ENCODE measurements at places on chromosomes 11 and 22.
A peak's percentile ranks its signal among the peaks of the same experiment; 100 is the strongest.

GRCh38 chr11:66625752-66626149 lies 9.3 kb downstream of the RBM14 start:
- DNase-seq, result no peak

GRCh38 chr22:35538801-35539321 lies 1.8 kb upstream of the RASD2 start:
- no peak for DNase-seq

- no peak for DNase-seq
Observed at GRCh38 chr11:64119700-64120099, 46.2 kb downstream of the MACROD1 start.

DNA sequence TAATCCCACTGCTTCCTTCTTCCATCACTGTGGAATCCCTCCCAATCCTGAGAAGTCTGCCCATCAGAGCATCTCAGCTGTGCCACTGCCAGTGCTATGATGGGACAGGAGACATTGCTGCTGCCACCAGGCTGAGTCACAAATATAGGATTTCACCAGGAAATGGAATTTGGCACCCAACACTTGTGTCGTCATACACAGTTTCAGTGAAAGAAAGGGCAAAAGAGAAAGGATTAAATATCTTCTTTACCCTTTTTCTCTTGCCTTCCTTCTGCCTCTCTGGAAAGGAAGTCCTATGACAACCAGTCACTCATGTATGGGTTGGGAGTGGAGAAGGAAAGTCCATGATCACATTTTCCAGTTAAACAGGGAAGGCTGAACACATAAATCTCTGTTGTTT lies 133.4 kb downstream of the SPON1 start:
- no peak for DNase-seq

DNA sequence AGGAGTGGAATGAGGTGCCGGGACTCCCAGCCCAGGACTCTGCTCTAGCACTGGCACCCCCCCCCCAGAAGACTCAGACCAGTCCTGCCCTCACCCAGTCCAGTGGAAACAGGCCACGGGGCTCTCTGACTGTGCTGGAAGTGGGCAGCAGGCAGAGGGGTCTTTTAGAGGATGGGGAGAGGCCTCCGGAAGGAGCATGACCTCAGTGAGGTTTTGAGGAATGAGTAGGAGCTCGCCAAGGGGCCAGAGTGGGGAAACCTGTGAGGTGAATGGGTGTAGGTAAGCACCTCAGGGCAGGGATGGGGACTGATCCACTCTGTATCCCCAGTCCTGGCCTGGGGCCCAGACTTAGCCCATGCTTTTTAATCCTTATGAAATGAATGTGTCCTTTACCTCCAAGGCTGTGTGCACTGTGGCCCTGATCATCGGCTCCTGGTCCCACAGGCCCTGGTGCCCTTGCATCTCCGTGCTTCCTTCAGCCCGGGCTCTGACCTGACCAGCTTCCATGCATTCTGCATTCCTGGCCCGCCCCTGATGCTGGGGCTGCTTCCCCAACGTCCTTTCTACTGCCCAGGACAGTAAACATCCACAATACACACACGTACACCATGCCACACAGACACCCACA lies 24.4 kb upstream of the RFPL3 start:
- no peak for DNase-seq

GRCh38 chr11:109423466-109424190 lies 1.6 kb downstream of the C11orf87 start:
- peak; percentile 8 for DNase-seq

DNA sequence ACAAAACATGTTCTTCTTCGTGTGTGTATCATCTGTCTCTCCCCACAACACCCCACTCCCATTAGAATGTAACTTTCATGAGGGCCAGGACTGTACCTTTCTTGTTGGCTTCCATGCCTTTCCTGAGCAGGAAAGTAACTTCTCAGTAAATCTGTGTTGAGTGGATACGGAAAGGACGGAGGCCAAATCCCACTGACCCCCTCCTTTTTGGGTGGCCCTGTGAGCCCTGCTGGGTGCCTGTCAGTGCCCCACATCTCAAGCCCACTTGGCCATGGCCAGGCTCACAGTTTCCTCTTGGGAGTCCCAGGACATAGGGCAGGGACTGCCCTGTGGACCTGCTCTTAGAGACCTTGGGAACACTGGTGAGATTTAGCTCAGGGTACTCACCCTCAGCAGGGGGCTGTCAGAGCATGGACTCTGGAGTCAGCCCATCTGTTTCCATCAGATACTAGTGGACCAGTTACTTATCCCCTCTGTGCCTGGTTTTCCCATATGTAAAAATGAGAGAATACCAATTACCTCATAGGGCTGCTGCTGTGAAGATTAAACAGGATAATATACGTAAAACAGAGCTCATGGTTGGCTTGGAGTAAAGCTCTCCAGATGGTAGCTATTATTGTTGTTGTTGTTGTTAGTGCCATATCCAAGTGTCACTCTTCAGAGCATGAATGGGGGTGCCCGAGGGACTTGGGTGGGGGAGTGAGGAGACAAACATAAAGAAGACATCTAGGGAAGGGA lies 1.0 kb upstream of the C11orf96 start:
- DNase-seq, result no peak

- DNase-seq, result no peak
Observed at GRCh38 chr11:11420191-11420898, 67.3 kb upstream of the CSNK2A3 start.

GRCh38 chr11:64013141-64013896 lies 22.4 kb upstream of the FLRT1 start:
- no peak for DNase-seq

GRCh38 chr11:46480909-46481308 lies 89.3 kb upstream of the CHRM4 start:
- DNase-seq, result no peak

- no peak for DNase-seq
Observed at GRCh38 chr22:45308391-45308956, 1.3 kb upstream of the FAM118A start.

- no peak for DNase-seq
Observed at GRCh38 chr11:12884751-12885318, 124.3 kb upstream of the RASSF10 start.

GRCh38 chr22:31533374-31533773 lies 37.0 kb downstream of the SFI1 start:
- no peak for DNase-seq

- peak; percentile 81 for DNase-seq
Observed at GRCh38 chr11:15101072-15101709, 13.5 kb upstream of the INSC start.

DNA sequence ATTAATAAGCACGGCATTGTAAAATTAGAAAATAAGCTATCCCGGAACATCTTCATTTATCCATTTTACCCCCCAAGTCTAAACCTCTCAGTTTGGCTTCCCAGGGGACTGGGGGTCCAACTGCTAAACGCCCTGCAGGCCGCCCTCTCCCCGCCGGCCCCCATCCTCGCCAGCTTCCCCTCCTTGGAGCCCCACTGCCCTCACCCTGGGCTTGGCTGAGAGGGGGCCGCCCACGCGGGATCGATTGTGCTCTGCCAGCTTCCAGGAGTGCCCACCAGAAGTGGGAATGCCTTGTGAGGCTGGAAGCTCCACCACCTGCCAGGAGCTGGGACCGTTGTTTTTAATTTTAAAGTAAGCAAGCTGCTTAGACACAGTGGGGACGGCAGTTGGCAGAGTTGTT lies 353.5 kb downstream of the TBC1D22A start:
- DNase-seq, result no peak

DNA sequence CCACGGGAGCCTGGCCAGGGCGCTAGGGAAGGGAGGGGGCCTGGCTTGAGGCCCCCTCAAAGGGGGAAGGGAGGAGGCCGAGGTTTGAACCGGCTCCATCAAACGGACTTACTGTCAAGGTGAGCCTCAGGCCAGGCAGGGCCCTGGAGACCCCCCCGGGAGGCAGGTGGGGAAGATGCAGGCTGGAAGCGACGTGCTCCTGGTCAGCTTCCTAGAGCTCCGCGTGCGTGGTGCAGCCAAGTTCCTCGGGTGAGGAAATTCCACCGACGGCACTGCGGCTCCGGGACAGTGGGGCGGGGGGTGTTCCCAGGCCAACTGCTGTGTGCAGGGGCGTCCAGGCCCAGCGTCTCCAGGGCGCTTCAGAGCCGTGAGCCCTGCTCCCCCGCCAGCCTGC lies 7.2 kb upstream of the TRABD start:
- no peak for DNase-seq

DNA sequence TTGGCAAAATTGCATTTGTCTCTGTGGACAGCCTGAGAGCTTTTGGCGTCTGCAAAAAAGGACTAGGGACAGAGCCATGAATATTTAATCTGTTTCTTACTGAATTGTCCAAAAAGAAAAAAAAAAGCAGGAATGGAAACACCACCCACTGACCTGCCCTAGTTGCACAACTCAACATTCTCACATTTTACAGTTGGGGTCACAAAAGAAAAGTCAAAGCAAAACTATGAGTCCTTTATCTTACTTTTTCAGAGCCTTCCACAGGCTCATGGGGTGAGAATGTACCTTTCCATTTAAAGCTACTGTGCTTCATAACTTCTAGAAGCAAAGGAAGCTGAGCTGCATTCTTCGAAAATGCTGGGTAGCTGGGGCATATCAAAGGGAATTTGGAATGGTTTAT lies 225.7 kb downstream of the FAM76B start:
- no peak for DNase-seq

GRCh38 chr11:134763030-134763388 lies 351.0 kb upstream of the B3GAT1 start:
- peak; percentile 34 for DNase-seq

GRCh38 chr11:117458275-117459122 lies 130.8 kb downstream of the CEP164 start:
- DNase-seq, result no peak

DNA sequence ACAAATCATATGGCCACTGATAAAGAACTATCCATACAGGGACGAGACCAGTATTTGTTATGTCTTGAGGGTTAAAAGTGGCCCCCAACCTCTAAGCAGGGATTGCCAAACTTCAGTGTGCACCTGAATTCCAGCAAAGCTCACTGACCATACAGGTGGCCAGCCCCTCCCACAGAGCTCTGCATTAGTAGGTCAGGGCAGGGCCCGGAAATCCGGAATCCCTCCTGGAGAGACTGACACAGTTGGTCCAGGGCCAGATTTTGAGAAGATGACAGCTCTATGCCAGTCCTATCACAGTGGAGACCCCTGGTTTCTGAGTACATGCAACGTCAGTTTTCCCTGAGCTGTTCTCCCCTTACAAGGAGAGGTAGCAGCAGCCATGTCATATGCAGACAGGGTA lies 20.8 kb downstream of the VPS37C start:
- DNase-seq, result no peak

DNA sequence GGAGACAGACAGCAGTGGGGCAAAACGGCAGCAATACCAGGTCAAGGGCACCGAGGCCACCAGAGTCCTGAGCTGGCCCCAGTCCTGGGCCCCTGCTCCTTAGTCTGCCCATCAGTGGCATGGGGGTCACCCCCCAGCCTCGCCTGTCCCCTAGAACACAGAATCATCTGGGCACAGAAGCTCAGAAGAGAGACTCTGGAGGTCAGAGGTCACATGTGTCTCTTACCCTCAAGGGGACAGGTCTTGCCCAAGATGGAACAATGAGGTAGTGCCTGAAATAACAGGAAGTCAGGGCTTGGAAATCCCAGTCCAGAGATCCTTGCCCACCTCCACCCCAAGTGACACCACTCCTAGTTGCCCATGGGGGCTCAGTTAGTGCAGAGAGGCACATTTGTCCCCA lies 20.6 kb downstream of the PDE2A start:
- no peak for DNase-seq

DNA sequence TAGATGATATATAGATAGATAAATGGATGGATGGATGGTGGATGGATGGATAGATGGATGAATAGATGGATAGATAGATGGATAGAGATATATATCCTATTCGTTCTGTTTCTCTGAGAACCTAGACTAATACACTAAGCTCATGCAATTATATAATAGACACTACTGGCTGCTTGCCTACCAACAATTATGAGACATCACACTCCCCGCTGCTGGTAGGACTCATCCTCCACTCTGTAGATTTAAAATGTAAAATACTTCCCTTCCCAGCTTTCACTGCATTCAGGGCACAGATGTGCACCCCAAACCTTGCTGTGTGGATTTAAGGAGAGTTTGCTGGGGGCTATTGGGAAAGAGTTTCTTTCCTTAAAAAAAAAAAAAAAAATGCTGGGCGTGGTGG lies 28.3 kb upstream of the RCN1 start:
- peak; percentile 29 for DNase-seq

GRCh38 chr22:22366537-22366936 lies 122.0 kb downstream of the VPREB1 start:
- no peak for DNase-seq

DNA sequence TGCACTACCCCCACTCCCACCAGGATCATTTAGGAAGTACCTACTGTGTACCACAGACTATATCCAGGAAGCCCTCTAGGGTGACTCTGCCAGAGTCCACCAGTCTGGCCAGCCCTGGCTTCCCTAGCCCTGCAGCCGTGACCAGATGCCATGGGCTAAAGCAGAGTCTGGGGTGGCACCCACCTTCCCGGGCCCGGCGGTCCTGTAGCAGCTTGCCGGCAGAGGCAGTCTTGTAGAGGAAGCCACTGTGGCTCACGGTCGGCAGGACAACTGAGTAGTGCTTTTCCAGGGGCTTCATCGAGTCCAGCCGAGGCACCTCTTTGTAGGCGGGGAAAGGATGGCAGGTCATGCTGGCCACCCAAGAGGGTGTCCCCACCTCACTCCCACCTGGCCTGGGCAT lies 27.2 kb upstream of the PDE2A start:
- no peak for DNase-seq
